A549 treated with DMSO at 1 μM for 4 hours (cell line): ENCODE measurements at places on chromosomes 4 and X. TPM values are rescaled to one million over a fixed set of nuclear protein-coding genes. Genes with fewer than 3 reads are reported as not detected.

The DMD gene
- total RNA-seq: 0.03 to 0.06 TPM (median 0.03 TPM) in 3 of 5 replicates, not detected in the others

The ESX1 gene
- 0.05 to 0.17 TPM (median 0.10 TPM) in 4 of 5 replicates, not detected in the other for total RNA-seq

The CSAG2 gene
- not detected in 5 replicates for total RNA-seq

The HSFX4 gene
- not detected in 5 replicates for total RNA-seq

The LANCL3 gene
- 0.01 TPM in 1 of 5 replicates, not detected in the others for total RNA-seq

The ODAPH gene
- 0.16 to 0.23 TPM (median 0.21 TPM) in 4 of 5 replicates, not detected in the other for total RNA-seq

The F11 gene
- not detected in 5 replicates for total RNA-seq

The FAM236B gene
- not detected in 5 replicates for total RNA-seq

The H2BW1 gene
- total RNA-seq: not detected in 5 replicates

The CCSER1 gene
- total RNA-seq: not detected in 5 replicates

The EXOC1L gene
- not detected in 5 replicates for total RNA-seq

The MBNL3 gene
- not detected in 5 replicates for total RNA-seq

The HPGD gene
- 47.4 to 52.9 TPM (median 51.7 TPM) in 5 replicates for total RNA-seq

The SOD3 gene
- total RNA-seq: not detected in 5 replicates

The PPARGC1A gene
- total RNA-seq: 0.06 to 0.13 TPM (median 0.09 TPM) in 4 of 5 replicates, not detected in the other

The PLAC1 gene
- total RNA-seq: 0.28 to 0.91 TPM (median 0.55 TPM) in 5 replicates

The RRH gene
- 0.06 to 0.15 TPM (median 0.11 TPM) in 3 of 5 replicates, not detected in the others for total RNA-seq

The ZFP92 gene
- 0.39 to 0.69 TPM (median 0.56 TPM) in 5 replicates for total RNA-seq

The SLITRK2 gene
- total RNA-seq: 0.01 TPM in 1 of 5 replicates, not detected in the others

The MCF2 gene
- 0.03 to 0.11 TPM (median 0.04 TPM) in 4 of 5 replicates, not detected in the other for total RNA-seq

The APBB2 gene
- total RNA-seq: 7.1 to 10.5 TPM (median 9.6 TPM) in 5 replicates

The SHOX gene
- total RNA-seq: not detected in 5 replicates

The FGF2 gene
- 32.5 to 73.6 TPM (median 62.0 TPM) in 5 replicates for total RNA-seq

The SLC9B1 gene
- 0.09 to 0.28 TPM (median 0.11 TPM) in 3 of 5 replicates, not detected in the others for total RNA-seq

The NXF2B gene
- not detected in 5 replicates for total RNA-seq

The ANXA10 gene
- 3.6 to 4.8 TPM (median 3.9 TPM) in 5 replicates for total RNA-seq

The SLC4A4 gene
- total RNA-seq: 1.8 to 3.4 TPM (median 2.5 TPM) in 5 replicates

The TRPC3 gene
- 0.04 to 0.07 TPM in 2 of 5 replicates, not detected in the others for total RNA-seq

The SHROOM3 gene
- total RNA-seq: 3.6 to 5.6 TPM (median 5.0 TPM) in 5 replicates

The ADH4 gene
- total RNA-seq: not detected in 5 replicates

The CHRDL1 gene
- total RNA-seq: 0.03 TPM in 1 of 5 replicates, not detected in the others

The PAGE5 gene
- not detected in 5 replicates for total RNA-seq

The LONRF3 gene
- 3.2 to 4.9 TPM (median 4.2 TPM) in 5 replicates for total RNA-seq

The ZNF630 gene
- 0.31 to 0.47 TPM (median 0.34 TPM) in 5 replicates for total RNA-seq

The CHIC1 gene
- total RNA-seq: 4.9 to 6.2 TPM (median 5.9 TPM) in 5 replicates

The ZCCHC18 gene
- 0.07 to 0.87 TPM (median 0.24 TPM) in 4 of 5 replicates, not detected in the other for total RNA-seq

The TMEM150C gene
- 0.75 to 1.6 TPM (median 0.89 TPM) in 5 replicates for total RNA-seq

The KCND1 gene
- total RNA-seq: 1.2 to 1.6 TPM (median 1.3 TPM) in 5 replicates

The MTTP gene
- total RNA-seq: 0.07 TPM in 1 of 5 replicates, not detected in the others

The FAT4 gene
- total RNA-seq: 1.1 to 2.6 TPM (median 1.7 TPM) in 5 replicates

The ERVMER34-1 gene
- total RNA-seq: 0.48 to 1.2 TPM (median 0.61 TPM) in 5 replicates

The ADAMTS3 gene
- total RNA-seq: 0.02 TPM in 1 of 5 replicates, not detected in the others

The MAGEA2 gene
- total RNA-seq: 0.07 to 0.13 TPM (median 0.09 TPM) in 3 of 5 replicates, not detected in the others

The PQBP1 gene
- 94.0 to 114 TPM (median 101 TPM) in 5 replicates for total RNA-seq

The MUC7 gene
- total RNA-seq: not detected in 5 replicates

The ADH1A gene
- total RNA-seq: not detected in 5 replicates
